ENCODE measurements at places on chromosomes 12 and 14. TPM values are rescaled to one million over a fixed set of nuclear protein-coding genes. Genes with fewer than 3 reads are reported as not detected.

Gene TIMM9
- total RNA-seq, result 30.6 TPM

Gene SYNDIG1L
- total RNA-seq, result 0.74 TPM

Gene A2M
- 1,082 TPM for total RNA-seq

Gene B4GALNT1
- 0.51 TPM for total RNA-seq

Gene FGD6
- total RNA-seq, result 26.4 TPM

Gene ISM2
- not detected for total RNA-seq

Gene ZNF891
- total RNA-seq, result 1.3 TPM

Gene KRT71
- total RNA-seq, result not detected

Gene RASSF9
- total RNA-seq, result 14.3 TPM

Gene NELL2
- 15.9 TPM for total RNA-seq

Gene COPZ1
- 163 TPM for total RNA-seq

Gene COA8
- 39.6 TPM for total RNA-seq

Gene PUS1
- 30.9 TPM for total RNA-seq

Gene DPPA3
- not detected for total RNA-seq

Gene THAP2
- 3.3 TPM for total RNA-seq

Gene SLC8B1
- total RNA-seq, result 44.8 TPM

Gene OR4E2
- not detected for total RNA-seq

Gene P2RX7
- total RNA-seq, result 5.3 TPM

Gene CFAP73
- 40.6 TPM for total RNA-seq

Gene PDZRN4
- total RNA-seq, result 0.37 TPM

Gene NFATC4
- total RNA-seq, result 38.2 TPM

Gene PIWIL1
- total RNA-seq, result not detected

Gene PIANP
- 0.25 TPM for total RNA-seq

Gene ADCY4
- total RNA-seq, result 35.7 TPM

Gene GPX2
- not detected for total RNA-seq

Gene RNASE8
- total RNA-seq, result not detected

Gene SLC7A7
- 65.2 TPM for total RNA-seq
